ENCODE measurements at places on chromosomes 6 and 20.
A peak's percentile ranks its signal among the peaks of the same experiment; 100 is the strongest.

DNA sequence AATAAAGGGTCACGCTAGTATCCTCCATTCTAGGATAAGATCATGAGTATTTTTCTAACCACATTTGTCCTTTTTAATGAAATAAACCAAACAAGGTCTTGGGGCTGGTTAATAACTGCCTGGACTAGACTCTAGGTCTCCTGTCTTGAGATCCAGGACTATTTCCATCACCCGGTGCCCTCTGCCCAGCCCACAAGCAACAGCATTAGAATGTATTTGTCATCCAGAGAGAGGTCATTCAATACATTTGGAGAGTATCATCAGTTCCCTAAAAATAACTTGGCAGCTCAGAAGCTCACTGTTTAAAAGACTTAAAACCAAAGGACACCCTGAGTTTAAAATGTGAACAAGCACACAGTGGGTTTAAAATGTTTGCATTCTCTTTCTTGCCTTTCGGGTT is 4.4 kb upstream of the RBM24 start:
- no peak for DNase-seq

DNA sequence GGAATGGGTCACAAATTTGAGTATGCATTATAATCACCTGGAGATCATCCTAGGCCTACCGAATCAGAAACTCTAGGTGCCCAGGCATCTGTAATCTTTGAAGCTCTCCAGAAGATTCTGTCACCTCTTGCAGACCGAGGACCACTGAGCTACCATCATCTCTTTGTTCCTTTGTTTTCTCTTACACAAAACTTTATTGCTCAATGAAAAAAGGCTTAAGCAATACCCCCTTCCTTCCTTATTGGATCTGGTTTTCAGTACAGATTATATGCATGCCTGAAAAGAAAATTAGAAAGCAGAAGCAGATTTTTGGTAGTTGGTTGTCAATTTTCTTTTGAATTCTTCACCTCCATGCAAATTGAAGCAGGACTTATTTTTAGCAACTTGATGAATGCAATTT is 31.3 kb downstream of the STX11 start:
- no peak for DNase-seq

DNA sequence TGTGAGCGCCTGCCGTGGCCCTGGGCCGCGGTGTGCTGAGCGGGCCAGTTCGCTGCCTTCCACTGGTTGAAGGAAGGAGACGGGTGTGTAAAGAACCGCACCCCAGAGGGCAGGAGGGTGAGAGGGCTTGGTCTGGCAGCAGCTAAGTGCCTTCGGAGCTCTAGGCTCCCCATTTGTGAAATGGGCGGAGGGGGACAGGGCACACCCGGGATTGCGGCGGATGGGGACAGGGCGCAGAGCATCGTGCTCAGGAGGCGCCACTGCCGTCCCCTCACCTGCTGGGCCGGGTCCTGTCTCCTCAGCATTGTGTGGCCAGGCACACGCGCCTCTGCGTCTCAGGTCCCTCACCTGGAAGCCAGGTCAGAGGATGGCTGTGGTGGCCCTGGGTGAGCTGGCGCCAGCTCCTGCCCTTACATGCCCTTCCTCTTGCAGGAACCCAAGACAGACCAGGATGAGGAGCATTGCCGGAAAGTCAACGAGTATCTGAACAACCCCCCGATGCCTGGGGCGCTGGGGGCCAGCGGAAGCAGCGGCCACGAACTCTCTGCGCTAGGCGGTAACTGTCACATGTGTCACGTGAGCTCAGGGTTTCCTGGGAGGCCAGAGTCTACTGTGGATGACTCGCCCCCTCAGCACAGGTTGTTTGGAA is 3.1 kb downstream of the ADRM1 start:
- DNase-seq = no peak

DNA sequence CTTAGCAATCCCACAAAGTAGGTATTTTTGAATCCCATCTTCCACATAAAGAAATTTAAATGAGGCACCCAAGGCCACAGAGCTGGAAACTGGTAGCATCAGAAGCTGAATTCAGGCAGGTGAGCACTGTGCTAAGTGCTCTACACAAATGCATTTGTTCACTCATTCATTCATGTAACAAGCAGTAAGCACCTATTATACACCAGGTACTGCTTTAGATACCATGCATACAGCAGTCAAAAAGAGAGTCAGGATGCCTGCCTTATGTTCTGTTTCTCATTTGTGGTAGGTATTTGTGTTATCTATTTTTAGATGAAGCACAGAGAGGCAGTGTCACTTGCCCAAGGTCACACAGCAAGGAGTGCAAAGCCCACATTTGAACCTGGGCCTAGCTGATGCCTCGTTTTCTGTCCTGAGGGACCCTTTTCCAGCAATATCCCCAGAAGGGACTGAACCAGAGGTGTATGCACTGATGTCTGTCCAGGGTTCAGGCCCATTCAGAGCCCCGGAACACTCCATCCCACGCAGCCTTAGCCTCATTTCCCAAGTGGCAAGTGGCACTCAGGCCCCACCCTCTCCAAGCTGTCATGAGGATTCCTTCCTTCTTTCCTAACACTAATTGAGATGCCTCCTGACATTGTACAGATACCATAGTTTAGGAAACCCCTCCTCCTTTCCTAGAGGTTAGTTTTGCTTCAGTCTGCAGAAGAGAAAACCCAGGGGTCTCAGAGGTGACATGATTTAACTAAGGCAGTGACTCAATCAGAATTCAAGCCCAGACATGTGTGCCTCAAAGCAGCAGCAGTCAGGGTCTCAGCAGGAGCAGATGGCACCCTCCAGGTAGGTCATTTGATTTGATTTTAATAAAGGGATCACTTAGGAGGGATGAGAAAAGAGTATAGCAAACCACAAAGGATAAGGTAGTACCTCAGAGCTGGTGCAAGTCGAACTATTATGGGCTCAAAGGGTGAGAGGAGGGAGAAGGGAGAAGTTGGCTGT is 61.2 kb upstream of the SIRPA start:
- DNase-seq = no peak

DNA sequence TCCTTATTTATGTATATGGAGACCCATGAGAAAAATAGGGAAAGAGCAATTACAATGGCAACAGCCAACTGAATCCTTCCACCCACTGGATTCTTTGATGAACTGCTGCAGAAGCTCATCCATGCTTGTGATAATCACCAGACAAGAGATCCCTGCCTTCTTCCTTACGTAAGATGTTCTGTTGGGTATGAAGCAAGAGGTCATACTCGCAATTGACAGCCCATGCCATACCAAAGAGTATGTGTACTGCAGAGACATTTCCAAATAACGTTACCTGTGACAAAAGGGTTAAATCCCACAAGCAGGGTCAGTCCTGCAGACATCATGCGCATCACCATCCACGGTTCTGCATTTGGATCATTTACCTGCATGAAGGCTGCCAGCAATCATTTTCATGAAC is 27.8 kb downstream of the ELOVL5 start:
- no peak for DNase-seq

GRCh38 chr20:20513720-20514119 is 145.8 kb downstream of the INSM1 start:
- DNase-seq = no peak

DNA sequence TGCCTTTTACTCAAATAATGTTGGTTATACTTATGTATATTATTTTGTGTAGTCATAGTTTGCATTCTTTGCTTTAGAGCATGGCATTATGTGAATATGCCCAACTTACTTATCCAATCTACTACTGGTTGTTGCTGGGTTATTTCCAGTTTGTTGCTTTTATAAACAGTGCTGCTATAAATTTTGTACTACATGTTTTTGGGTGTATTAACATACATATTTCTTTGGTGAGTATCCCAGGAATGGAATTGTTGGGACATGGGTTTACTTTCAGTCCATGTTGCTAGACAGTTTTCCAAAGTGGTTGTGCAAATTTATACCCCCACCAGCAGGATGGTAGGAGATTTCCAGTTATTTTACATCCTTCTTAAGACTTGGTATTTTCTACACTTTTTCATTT is 157.1 kb upstream of the THEMIS start:
- no peak for DNase-seq

- DNase-seq = no peak
Observed at GRCh38 chr6:158471339-158471738, 88.6 kb upstream of the TMEM181 start.

DNA sequence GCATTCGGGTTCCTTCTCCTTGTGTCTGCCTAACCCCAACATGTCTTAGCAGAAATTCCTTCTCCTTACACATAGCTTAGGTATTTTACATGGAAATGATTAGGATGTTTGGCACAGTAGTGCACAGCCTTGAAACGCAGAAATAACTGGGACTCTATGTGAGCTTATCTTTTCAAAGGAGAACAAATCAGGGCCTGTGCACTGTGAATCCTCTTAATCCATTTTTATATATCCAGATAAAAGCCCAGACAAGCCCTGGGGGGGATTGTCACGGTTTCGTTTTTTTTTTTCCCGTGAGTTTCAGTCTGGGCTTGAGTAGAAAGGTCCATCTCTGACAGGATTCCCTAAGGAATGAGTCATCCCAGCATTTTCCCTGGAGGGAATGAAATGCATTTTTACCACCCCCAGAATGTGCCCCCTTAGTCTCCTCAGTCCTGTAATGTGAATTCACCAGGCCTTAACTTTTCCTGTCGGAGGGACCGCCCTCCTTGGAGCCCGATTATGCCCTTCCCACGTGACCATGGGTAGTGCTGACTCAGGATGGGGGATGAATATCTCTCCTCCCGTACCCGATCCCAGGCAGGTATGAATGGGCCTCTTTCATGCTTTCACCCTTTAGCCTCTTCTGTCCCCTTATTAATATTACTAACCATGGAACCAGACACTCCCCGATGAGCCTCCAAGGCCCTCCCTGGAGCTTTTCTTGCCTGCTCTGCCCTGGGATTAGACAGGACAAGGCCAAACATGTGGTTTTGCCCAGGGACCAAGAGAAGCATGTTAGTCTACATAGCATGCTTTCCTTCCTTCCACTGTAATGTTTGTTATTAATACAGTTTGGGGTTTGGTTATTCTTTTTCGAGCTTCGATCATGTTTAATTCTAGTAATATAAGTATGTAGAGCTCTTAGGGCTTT is 23.9 kb upstream of the NAA20 start:
- no peak for DNase-seq

GRCh38 chr6:71886184-71887005 is at the start of gene RIMS1:
Gene RIMS1, plus strand, starts transcription at chr6:71886550. Its CDS starts 474 bp downstream, at chr6:71887024.
- no peak for DNase-seq

- no peak for DNase-seq
Observed at GRCh38 chr20:38141204-38141888, 23.7 kb downstream of the TGM2 start.

DNA sequence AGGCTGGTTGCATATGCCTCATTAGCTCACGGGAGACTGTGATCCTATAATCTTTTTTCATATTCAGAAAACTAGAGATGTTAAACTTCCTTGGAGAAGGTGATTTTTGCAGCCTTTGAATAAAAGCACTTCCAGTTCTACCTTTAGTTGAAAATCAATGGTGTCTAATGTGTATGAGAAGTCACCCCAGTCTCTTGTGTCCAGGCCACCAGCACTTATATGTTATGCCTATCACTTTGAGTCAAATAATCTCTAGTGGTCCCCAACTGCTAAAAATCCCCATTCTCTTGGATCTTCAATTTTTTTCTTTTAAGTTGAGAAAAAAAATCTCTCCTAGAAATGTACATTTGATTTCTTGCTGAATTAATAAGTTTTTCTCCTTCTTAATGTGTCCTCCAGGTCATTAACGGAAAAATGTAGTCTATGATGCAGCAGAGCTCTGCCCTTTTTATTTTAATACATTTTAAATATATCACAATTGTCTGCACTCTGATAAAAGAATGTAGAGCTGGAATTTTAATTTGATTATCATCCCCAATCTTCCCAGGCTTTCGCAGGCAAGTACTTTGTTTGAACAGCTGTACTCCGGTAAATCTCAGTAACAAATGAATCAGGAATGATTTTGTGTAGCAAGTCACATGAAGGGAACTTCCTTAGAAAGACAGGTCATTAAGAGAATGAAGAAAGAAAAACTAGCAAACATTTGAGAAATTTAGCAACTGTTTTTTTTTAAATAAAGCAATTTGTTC is 147.0 kb downstream of the SOX4 start:
- DNase-seq = no peak

DNA sequence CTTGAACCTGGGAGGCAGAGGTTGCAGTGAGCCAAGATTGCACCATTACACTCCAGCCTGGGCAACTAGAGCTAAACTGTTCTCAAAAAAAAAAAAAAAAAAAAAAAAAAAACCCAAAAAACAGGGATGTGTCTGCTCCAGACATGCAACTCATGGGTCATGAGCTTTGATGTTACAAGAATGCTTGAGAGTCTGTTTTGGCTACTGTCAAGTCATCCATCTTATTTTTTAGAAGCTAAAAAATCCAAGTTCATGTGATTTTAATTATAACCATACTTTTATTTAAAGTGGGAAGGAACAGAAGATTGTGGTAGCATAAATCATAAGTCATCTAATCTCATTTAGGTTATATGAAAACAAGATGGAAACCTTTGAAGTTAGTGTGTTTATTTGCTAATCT is 120.6 kb downstream of the PDE7B start:
- DNase-seq = no peak

- DNase-seq = no peak
Observed at GRCh38 chr6:68012822-68013221, 622.3 kb upstream of the ADGRB3 start.

DNA sequence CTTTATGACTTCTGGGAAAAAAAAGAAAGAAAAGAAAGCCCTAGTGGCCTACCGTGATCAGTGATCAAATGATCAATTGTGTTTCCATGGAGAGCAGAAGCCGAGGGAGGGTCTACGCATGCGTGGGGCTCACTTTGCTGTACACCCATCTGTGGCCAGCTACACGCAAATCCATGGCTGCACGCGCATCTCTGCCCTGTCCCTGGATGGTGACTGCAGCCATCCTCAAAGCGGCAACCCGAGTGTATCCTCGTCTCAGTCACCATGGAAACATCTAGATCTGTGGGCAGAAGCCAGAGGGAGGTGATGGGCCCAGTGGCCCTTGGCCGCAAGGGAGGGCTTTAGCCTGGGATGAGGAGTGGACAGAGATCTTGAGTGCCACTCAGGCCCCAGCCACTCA is 785 bp upstream of the ULBP3 start:
- no peak for DNase-seq

DNA sequence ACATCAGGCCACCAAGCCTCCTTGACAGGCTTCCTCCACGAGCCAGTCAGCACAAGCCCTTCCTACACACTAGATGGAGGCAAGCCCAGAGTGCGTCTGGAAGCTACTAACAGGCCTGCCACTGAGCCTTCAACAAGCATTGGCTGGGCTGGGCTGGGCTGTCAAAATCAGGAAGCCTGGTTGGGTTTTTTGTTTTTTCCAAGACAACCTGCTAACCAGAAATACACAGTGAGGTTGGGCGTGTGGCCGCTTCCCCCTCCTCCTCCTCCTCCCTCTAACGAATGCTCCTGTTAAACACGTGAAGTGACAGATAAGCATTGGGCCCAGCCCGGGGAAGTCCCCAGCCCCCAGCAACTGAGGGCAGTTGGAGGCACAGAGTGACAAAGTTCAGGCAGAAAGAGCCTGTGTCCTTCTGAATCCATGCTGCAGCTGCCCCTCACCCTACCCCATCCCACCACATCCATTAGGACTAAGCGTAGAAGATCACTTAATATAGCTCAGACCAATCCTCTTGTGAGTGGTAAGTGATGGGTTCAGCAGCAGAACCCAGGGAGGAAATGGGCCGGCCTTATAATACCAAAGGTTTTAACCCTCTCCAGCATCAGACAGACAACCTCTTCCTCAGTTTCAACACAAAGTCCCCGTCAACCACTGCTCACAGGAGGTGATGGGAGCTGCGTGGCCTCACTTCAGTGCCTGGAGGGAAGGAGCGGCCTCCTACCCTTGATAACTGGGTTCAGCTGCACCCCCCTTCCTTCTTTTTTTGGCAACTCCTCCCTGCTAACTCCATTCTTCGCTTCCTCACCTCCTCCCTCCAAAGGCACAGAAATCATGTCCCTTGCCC is 1.1 kb downstream of the NFATC2 start:
- peak; percentile 80 for DNase-seq

GRCh38 chr6:134041093-134041492 is 11.3 kb downstream of the SLC2A12 start:
- no peak for DNase-seq

- DNase-seq = no peak
Observed at GRCh38 chr6:45375449-45375848, 2.3 kb downstream of the SUPT3H start.

Measured in activated CD4-positive, alpha-beta T cell treated with anti-CD3 and anti-CD28 coated beads, Interleukin-2, amount 50 U/mL, for 1 hour (primary cell).